SK-N-SH (cell line): ENCODE measurements at places on chromosomes 3 and 15. TPM values are rescaled to one million over a fixed set of nuclear protein-coding genes. Genes with fewer than 3 reads are reported as not detected.

The FOXB1 gene
- polyA plus RNA-seq = not detected in 2 replicates

GRCh38 chr15:89396723-89397652 is 62.4 kb upstream of the POLG start:
- no peaks in the 10 kb centered on the region for H3K36me3 ChIP-seq
- no peak overlapping the region for H3K4me3 ChIP-seq
- no peak for DNase-seq
- H3K4me1 ChIP-seq = peaks cover 26% of the 10 kb centered on the region

DNA sequence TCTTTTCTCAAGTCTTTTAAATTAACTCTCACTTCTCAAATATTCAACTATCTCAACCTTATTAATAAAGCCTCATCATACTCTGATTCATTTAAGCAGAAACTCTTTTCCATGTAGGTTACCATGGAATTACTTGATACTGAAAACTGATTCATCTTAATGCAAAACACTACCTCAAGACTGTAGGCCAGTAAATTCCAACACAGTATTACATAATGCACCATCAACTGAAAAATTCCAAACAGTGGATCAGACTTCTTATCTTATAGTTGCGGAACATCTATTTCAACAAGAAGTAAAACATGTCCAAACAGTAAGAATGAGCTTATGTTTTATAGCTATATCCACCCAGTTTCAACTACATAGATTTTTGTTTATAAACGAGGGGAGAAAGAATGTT is 124.5 kb downstream of the PEAK1 start:
- peaks cover 15% of the 10 kb centered on the region; the same call in 1 of the 2 replicates for H3K4me1 ChIP-seq
- DNase-seq = no peak
- no peak overlapping the region for H3K4me3 ChIP-seq
- peak overlapping the region; percentile 43 for H3K27ac ChIP-seq

DNA sequence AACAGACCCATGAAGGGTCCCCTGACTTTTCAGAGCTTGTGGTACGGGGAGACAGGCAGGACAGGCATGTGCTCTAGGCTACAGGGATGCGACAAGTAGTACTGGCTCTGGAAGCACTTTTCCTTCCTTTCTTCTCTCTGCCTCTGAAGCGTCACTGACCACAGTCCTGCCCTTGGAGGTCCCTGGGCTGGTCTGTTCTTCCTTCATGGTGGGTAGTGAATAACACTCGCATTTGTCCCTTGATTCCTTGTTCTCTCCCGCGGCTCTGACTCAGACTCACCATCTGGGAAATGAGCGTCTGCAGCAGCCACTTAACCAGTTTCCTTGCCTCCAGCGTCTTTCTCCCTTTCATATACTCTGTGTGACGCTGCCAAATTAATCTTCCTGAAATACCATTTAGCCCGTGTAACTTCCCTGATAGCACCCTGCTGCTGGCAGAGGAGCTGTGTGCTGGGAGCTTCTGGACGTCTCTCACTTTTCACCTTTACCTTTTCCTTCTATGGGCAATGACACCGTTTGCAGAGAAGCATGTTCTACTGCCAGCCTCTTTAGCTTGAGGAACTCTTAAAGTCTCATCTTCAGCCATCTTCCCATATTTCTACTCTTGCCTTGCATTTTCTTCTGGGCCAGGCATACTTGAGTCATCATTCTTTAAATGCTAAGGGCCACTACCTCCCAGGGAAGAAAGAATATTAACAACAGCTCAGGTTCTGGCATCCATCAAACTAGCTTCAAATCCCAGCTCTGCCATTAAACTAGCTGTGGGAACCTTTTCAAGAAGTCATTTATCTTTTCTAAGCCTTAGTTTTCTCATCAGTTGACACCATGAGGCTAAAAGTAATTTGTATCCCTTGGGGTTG is 33.6 kb downstream of the TMEM45A start:
- peak; percentile 60 for DNase-seq

DNA sequence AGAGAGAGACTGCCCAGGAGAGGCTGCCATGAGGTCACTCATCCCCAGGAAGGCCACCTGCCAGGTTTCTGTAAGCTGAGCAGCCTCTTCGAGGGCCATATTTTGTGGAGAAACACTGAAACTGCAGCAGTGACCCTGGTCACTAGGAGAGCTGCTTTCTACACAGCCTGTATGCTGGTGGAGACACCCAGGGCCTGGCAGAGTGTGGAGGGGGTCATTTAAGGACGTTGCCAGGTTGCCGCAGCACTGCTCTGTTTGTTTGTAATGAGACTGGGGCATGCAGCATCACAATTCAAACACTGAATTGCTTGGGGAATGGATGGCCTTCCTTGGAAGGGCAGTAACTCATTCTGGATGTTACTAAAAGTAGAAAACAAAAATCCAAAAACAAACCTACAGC is 104.9 kb upstream of the TRIM42 start:
- H3K4me1 ChIP-seq = no peaks in the 10 kb centered on the region
- H3K4me3 ChIP-seq = no peak overlapping the region
- no peak for DNase-seq
- H3K36me3 ChIP-seq = no peaks in the 10 kb centered on the region
- no peaks in the 10 kb centered on the region for H3K27me3 ChIP-seq

- no peaks in the 10 kb centered on the region for H3K27me3 ChIP-seq
- H3K36me3 ChIP-seq = no peaks in the 10 kb centered on the region
- no peaks in the 10 kb centered on the region for H3K4me1 ChIP-seq
- peak; percentile 46 for DNase-seq
- no peak overlapping the region for H3K4me3 ChIP-seq
- H3K27ac ChIP-seq = no peak overlapping the region
These were observed 64.2 kb upstream of the ARL8B start for GRCh38 chr3:5057857-5058324.

- no peaks in the 10 kb centered on the region; the same call in 1 of the 2 replicates for H3K27me3 ChIP-seq
- H3K27ac ChIP-seq = no peak overlapping the region
- H3K4me3 ChIP-seq = no peak overlapping the region; the same call in 1 of the 2 replicates
These were observed 31.4 kb downstream of the ACAA1 start for GRCh38 chr3:38105525-38105924.

DNA sequence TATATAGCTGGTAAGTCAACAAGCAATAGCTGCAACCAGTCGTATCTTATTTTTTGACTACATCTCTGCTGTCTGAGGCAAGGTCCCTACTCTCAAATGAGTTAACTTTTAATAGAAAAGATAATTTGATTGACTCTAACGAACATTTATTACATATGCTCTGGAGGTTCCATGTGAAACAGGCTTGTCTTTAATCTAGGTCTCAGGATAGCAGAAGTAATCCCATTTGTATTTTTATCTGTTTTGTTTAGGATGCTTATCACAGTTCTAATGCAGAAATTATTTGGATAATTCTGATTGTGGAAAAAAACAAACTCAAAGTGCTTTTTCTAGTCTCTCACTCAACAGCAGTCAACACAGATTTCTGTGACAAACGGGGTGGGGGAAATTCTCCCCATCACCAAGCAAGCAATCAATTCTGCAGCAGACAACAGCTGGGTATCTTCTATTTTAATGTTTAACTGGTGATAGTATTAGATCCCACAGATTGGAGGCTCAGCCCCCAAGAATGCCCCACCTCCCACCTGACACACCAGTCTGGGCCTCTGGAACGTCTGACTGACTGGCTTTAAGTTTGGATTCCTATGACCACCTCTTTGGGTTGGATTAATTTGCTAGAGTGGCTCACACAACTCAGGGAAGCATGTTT is 58.8 kb downstream of the ITPR1 start:
- peaks cover 48% of the 10 kb centered on the region for H3K4me1 ChIP-seq
- no peaks in the 10 kb centered on the region for H3K27me3 ChIP-seq
- no peak overlapping the region for H3K4me3 ChIP-seq
- H3K27ac ChIP-seq = peak overlapping the region; percentile 81
- H3K36me3 ChIP-seq = no peaks in the 10 kb centered on the region
- DNase-seq = peak; percentile 47
